Fibroblast of the conjunctiva (primary cell): ENCODE measurements at places on chromosomes 11 and 22.
A peak's percentile ranks its signal among the peaks of the same experiment; 100 is the strongest.

DNA sequence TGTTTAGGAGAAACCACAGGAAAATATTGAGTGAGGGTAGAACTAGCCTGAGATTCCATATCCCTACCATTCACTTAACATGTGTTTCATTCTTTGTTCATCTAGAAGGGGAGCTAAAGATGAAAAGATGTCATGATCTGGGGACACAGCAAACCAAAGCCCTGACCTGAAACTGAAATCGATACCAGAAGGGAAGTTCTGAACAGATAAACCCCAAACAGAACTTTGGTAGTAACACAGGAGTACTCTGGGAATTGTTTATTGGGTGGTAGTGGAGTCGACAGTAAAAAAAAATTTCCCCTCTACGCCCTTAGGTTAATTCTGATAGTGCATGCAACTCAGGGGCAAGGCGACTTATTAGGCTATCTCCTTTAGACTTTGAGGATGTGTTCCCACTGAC, 27.2 kb downstream of the OR2AT4 start:
- DNase-seq: no peak

- DNase-seq: no peak
Measured at GRCh38 chr22:32760815-32761214, 40.7 kb upstream of the TIMP3 start.

DNA sequence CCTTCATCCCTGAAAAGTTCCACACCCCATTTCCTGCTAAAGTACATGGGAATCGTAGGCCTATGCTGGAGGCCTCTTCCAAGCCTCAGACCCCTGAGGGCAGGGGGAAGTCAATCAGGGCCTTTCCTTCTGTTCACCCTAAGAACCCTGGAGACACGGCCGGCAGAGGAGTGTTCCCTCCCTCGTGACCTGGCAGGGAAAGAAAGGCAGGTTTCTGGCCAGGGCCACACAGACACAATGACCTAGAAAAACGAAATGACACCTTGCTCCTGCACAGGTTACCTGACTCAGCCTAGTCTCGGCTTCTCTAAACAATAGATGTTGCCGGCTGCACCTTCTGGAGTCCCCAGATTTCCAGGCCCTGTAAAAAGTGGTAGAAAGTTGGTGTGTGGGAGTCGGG, 60.6 kb upstream of the CADM1 start:
- no peak for DNase-seq

GRCh38 chr11:19683141-19683805, 29.4 kb upstream of the NAV2 start:
- DNase-seq: no peak

DNA sequence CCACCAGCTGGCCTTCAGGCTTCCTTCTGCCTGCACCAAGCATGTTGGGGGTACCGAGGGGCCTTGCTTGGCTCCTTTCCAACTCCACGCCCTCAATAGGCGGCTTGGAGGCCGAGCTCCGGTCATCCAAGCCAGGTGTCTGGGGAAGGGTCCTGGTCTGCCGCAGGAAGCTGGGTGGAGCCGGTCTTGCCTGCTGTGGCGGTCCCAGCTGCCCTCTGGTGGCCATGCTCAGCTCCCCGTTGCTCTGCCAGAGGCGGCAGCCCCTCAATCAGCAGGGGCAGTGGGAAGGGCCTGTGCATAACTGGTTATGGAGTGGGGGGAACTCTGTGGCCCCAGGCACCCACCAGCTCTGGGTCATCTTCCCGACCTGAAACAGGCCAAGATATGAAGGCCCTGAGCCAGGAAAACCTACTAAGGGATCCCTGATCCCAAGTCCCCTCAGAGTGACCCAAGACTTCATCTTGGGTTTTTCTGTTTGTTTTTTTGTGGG, 3.2 kb downstream of the ARVCF start:
- DNase-seq: peak; percentile 12

DNA sequence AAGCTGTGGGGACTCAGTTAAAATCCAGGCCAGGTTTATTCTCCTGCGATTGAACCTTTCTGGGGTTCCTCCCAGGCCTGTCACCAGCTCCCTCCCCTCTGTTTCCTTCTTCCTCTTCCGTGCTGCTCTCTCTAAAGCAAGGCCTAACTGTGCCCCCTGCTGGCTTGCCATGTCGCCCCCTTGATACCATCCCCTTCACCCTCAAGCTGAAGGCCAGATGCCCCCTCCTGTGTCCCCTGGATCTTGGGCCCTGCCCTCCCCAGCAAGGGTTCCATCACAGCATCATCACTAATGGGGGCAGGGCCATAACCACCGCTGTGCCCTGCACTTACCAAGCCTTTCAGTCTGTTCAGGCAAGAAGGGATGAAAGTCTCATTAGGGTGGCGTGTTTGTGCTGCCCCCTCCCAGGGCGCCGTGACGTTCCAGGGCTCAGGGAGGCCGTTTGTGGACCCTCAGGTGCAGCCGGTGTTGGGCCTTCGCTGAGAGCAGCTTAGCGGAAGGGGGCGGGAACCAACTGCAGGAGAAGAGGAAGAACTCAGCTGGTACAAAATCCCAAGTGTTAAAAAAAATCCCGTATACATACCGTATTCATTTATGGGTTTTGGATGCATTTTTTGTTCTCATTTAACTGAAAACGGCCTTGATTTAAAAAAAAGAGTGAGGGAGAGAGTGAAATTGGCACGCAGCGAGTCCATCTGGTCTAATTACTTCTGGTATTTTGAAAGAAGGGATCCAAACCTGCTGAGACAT, 69.9 kb downstream of the MPPED1 start:
- no peak for DNase-seq

DNA sequence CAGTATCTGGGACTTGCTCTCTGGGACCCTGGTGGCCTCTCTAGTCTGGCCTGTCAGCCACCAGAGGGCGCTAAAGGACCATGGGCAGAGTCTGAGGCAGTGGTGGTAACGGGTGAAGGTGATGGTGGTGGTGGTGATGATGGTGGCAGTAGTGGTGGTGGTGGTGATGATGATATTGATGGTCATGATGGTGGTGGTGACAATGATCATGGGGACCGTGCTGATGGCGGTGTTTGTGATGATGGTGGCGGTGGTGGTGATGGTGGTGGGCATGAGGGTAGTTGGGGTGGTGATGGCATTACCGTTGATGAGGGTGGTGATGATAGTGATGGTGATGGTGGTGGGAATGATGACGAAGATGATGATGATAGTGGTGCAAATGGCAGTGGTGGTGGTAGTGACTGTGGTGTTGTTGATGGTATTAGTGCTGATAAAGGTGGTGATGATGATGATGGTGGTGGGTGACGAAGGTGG, 16.0 kb downstream of the TRPM5 start:
- DNase-seq: peak; percentile 4

DNA sequence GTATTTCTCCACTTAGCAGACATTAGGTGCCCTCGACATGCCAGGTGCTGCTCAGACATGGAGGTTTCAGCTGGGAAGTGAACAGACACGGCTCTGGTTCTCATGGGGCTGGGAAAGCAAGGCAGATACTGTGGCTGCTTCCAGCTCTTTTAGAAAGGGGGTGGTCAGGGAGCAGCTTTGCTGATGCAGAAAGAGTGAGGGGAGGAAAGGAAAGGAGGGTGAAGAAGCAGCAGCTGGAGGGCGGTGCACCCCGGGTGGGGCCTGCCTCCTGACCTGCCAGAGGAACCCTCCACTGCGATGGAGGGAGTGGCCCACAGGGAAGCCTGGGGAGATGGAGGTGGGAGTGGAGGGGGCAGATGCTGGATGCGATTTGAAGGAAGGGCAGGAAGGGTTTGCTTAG, 76.8 kb downstream of the MORC2 start:
- DNase-seq: no peak
